Activated T-cell treated with anti-CD3 and anti-CD28 coated beads for 24 hours (primary cell): ENCODE measurements at places on chromosomes 12 and 14.

- no peak for DNase-seq
These were observed 485 bp upstream of the PNMA1 start for GRCh38 chr14:73714656-73715081.

GRCh38 chr12:67698672-67699581 lies 50.4 kb downstream of the DYRK2 start:
- DNase-seq = peak; percentile 67

DNA sequence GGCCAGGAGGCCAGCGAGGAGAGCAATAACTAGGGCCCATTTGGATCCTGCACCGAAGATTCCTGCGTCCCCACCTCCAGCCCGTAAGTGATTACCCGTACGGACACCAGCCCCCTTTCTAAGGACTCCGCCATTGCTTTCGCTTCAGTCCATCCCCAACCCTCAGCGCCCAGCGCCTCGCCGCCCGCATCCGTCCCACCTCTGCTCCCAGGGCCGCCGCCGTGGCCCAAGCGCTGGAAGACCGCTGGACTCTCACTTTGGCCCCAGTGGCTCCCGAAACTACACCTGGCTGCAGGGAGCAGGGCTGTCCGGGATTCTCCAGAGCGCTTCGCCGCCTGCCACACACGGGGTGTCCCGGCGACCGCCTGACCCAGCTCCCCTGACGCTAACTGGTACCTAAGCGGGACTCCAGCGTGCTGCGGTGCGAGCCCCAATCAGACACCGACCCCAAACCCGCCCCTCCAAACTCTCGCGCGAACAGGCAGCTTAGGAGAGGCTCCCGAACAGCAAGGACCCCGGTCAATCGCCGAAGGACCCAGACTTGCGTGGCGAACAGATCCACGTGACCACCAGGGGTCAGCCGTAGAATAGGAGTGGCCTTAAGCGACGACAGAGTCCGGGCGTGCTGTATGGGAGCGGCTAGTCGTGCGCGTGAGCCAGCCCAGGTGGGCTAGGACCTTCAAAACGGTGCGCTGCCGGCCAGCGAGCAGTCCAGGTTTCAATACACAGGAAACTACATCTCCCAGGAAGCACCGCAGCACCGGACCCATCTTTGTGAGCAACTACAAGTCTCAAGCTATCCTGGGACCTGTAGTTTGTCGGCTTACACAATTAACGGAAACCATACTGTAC lies at the start of gene CNPY2:
CNPY2 (minus strand) TSS at position 367 of the 852 bp plus-strand sequence. CDS start 771 bp downstream, outside the sequence.
- DNase-seq = peak; percentile 89

GRCh38 chr14:56979936-56980335 lies 169.7 kb upstream of the OTX2 start:
- no peak for DNase-seq
